ENCODE measurements at places on chromosomes 1 and 21. TPM values are rescaled to one million over a fixed set of nuclear protein-coding genes. Genes with fewer than 3 reads are reported as not detected.

DNA sequence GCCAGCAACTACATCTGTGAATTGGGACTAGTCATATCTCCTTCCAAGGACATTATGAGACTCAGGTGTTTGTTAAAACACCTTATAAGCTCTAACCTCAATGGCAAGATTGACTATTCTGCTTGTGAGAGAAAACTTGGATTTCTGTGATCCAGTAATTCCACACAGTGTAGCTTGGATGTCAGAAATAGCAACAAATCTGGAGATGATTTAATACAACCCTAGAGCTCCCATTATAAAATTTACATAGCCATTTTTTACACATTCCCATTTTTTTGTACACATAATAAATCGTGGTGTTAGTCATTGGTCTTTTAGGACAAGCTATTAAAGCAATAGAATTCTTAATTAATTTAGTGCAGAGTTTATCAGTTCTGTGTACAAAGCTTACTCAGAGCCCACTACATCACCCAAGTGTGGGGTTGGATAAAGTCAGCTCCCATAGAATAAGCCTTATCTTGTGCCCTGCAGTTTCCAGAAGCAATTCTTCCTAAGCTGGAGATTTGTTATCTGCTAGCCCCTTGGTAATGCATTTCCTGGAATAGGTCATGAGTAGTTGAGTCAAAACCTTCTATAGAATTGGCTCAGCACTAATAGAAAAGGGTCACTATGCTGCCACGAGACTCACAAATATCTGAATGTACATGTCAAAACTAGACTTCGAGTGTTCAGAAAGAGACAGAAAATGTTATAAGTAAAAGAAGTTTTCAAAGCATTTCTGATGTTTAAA lies 434.0 kb upstream of the RUNX1 start:
- DNase-seq = no peak

- no peak for DNase-seq
Measured at GRCh38 chr1:41620365-41621169, 136.1 kb upstream of the EDN2 start.

GRCh38 chr1:38915352-38915948 lies 26.2 kb downstream of the RHBDL2 start:
- DNase-seq = no peak

TRIM67 gene
- not detected for total RNA-seq

Data from CD8-positive, alpha-beta T cell (primary cell).